AML-193 (cell line): ENCODE measurements at places on chromosomes 3 and 15.

DNA sequence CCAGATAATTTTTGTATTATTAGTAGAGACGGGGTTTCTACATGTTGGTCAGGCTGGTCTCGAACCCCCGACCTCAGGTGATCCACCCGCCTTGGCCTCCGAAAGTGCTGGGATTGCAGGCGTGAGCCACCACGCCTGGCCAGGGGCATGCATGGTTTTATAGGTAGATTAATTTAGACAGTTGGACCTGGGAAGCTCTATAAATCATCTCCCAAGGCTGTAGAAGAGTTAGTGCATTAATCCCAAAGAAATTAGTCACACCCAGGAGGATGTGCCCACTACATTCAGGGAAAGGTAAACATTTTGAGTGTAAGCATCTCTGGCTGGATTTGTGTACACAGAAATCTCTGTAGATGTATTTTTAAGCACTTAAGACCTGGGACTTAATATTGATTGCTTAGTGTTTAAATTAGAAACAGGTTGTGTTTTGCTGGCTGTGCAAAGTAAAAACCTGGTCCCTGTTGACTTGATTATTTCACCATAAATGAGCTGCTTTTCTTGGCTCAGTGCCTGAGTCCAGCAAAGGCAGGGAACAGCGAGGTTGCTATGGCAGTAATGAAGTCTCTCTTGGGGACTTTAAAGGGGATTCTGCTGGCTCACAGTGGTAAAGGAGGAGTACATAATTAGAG is 19.2 kb downstream of the EXOSC7 start:
- DNase-seq, result no peak

GRCh38 chr15:92399271-92399950 is 5.7 kb downstream of the ST8SIA2 start:
- DNase-seq, result no peak

DNA sequence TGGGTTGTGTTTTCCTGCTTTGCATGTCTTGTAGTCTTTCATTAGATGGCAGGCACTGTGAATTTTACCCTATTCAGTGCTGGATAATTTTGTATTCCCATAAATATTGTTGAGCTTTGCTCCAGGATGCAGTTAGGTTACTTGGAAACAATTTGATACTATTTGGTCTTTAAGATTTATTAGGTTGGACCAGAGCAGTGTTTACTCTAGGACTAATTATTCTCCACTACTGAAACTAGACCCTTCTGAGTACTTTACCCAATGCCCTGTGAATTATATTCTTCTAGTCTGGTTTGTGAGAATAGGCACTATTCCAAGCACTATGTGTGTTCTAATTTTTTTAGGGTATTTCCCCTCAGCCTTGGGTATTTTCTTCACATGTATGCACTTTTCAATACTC is 37.8 kb upstream of the TASOR start:
- no peak for DNase-seq

- no peak for DNase-seq
These were observed 124.2 kb upstream of the SMAD3 start for GRCh38 chr15:66941108-66941711.

GRCh38 chr3:95615592-95616310 is 1198.6 kb upstream of the EPHA6 start:
- no peak for DNase-seq

GRCh38 chr15:66390678-66391077 is 4.0 kb downstream of the MAP2K1 start:
- DNase-seq, result peak; percentile 39

- no peak for DNase-seq
These were observed 350.3 kb downstream of the DOCK3 start for GRCh38 chr3:51024765-51025632.

DNA sequence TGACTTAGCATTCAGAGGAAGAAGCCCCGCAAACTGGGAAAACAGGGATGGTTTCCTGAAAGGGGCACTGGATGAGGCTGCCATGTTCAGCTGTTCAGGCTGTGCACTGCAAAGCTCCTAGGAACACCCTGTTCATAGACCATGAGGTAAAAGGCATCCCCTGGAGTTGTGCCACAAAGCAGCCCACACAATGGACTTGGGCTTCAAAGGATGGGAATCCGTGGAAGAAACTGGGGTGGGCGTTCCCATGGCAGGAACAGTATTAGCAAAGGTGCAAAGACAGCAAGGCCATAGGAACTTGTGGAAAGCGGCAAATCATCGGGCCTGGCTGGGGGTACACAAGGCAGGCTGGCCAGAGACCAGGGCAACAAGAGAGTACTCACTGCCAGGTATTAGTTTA is 8.9 kb downstream of the OXTR start:
- DNase-seq, result no peak

- no peak for DNase-seq
These were observed 10.5 kb downstream of the BNIP2 start for GRCh38 chr15:59678620-59679019.

DNA sequence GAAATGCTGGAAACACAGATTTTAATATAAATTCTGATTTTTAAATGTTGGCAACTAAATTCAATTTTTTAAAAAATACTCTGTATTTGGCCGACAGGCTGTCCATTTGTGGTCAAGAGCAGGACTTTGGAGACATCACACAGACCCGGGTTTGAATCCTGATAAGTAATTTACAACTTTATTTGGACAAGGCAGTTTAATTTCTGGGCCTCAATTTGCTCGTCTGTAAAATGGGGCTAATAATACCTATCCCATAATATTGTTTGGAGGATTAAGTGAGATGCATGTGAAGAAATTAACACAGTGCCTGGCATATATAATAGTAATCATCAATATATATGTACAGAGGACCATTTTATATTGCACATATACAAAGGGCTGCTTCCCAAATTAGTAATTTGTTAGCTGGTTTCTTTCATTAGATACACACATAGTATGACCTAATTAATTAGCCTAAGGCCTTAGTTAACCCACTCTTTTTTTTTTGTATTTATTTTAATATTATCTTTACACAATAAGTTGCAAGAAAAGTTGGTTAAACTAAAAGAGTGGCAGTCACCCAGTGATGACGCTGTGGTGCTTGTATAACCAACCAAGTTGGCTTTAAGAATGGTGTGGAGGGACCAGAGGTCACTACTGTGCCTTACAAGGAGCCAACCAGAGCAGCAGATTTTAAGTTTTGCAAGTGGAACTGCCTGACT is 665 bp downstream of the PIGB start:
- peak; percentile 61 for DNase-seq

DNA sequence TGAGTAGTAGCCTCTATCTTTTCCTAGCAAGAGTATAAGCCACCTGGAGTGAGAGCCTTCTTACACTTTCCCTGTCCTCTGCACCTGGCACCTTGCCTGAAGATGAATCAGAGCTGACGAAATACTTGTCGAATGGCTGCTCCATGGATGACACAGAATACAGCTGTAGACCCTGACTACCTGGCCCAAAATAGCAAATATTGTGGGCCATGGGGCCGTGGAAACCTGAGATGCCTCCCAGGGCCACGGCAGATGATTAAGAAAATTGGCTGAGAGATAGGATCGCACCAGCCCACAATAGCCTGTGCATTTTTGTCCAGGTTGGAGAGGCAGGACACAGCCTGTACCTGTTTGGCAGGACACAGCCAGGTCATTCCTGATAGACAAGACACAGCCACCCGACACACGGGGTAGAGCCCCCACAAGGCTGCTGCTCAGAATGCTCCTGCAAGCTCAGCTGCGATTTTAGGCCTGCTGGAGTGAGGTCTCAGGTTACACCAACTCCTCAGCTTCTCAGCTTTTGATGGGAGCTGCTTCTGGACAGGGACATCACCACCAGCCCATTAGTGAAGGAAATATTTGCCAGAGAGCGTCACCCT is 22.9 kb upstream of the TPM1 start:
- DNase-seq, result no peak
